ENCODE measurements at places on chromosomes 7 and 10. TPM values are rescaled to one million over a fixed set of nuclear protein-coding genes. Genes with fewer than 3 reads are reported as not detected.

Gene LIPN
- not detected for total RNA-seq

Gene SPDYE11
- total RNA-seq, result not detected

Gene ARHGEF35
- 1.0 TPM for total RNA-seq

Gene EXOC6
- 24.0 TPM for total RNA-seq

Gene MNX1
- 0.26 TPM for total RNA-seq

Gene TRIM73
- total RNA-seq, result 2.8 TPM

Gene SYT15
- total RNA-seq, result 30.9 TPM

Gene POU6F2
- 0.18 TPM for total RNA-seq

Gene ZNF746
- total RNA-seq, result 19.9 TPM

Gene DGKI
- total RNA-seq, result 0.68 TPM

Gene TMEM236
- total RNA-seq, result 2.4 TPM

Gene SLC26A4
- total RNA-seq, result 0.82 TPM

Gene VTI1A
- total RNA-seq, result 39.0 TPM

Gene NPFFR1
- 0.20 TPM for total RNA-seq

Gene CALCR
- 0.16 TPM for total RNA-seq

Gene SP4
- 5.6 TPM for total RNA-seq

Gene MYO3A
- total RNA-seq, result 0.21 TPM

Gene GPRIN2
- 39.8 TPM for total RNA-seq

Gene SPDYE8
- total RNA-seq, result not detected

Gene CFAP46
- total RNA-seq, result 1.2 TPM

Gene SORCS3
- not detected for total RNA-seq

Gene CLDN3
- 23.8 TPM for total RNA-seq

Gene TMEM229A
- total RNA-seq, result 0.13 TPM

Gene AOC1
- total RNA-seq, result 0.70 TPM

Gene LIPJ
- total RNA-seq, result not detected

Gene ZEB1
- 31.3 TPM for total RNA-seq

Gene BLNK
- 7.9 TPM for total RNA-seq

Gene AKR1D1
- total RNA-seq, result not detected
